ENCODE measurements at places on chromosomes 5 and 9.

DNA sequence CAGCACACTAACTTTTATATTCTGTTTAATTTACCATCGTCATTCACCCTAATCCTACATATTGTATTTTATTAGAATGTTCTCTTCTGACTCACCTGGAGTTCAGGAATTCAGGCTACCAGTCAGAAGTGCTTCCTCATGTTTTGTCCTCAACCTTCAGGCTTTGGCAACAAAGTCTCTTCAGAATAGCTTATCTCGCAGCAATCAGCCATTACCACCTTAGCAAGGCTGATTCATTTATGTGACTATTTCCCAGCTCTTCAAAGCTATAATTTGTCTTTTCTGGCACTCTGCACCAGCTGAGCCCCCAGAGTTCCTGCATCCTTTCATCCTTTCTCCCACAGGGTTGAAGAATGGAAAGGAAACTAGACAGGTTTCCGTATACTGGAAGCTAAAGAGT is 365.5 kb upstream of the CDH18 start:
- DNase-seq: peak; percentile 91

- DNase-seq: no peak
Observed at GRCh38 chr5:129857116-129857515, 47.1 kb upstream of the CHSY3 start.

DNA sequence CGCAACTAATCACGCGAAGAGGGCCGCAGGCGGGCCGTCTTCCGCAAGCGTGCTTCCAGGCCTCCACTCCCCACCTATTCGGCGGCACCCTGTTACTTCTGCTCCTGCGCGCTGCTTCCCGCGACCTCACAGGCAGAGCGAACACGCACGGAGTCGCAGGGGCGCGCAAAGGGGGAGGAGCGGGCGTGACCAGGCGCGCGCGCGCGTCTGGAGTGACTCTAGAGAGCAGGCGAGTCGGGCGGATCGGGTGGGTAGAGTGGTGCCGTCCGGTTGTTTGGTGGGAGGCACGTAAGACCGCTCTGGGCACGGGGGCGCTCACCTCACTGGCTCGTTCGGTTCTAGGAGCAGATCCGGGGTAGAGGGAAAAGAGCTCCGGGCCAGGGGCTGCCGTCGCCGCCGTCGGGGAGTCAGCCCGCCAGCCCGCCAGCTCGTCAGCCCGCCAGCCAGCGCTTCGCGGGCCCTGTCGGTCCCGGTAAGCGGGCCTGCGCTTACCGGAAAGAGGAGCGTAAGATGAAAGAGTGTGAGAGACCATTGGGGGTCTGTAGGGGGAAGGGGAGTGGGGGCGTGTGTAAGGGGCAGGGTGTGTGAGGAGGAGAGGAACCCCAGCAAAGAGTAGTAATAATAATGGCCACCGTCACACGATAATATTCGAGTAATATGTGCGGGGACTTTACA is at the start of gene CNOT8:
CNOT8 (plus strand) TSS at position 331 of the 675 bp plus-strand sequence. CDS start 4,652 bp downstream, outside the sequence.
- DNase-seq: peak; percentile 89

- no peak for DNase-seq
Observed at GRCh38 chr5:166433679-166434078, 1857.8 kb upstream of the WWC1 start.

- no peak for DNase-seq
Observed at GRCh38 chr9:125537442-125538091, 169.4 kb downstream of the MAPKAP1 start.

DNA sequence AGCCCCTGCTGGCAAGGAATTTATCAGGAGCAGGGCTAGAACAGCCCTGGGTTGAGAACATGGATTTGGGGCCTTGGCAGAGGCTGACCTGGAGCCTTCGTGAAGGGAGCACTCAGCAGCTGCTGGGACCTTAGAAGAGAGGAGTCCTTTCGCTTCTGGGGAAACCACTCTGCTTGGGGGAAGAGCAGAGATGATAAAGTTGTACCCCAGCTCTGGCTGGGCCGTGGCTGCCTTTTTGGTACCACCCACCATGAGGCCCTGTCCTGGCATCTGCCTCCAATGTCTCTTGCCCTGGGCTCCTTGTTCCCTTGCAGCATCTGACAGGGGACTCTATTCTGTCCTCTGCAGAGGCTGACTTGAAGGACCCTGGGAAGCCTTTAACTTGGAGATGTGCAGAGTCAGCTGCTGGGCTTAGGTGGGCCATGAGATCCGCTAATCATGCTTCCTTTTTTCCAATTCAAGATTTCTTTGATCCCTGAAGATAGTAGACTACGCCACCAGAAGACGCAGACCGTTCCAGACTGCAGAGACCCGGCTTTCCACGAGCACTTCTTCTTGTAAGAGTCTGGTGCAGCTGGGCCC is 20.2 kb downstream of the RGS3 start:
- no peak for DNase-seq

- DNase-seq: no peak
Observed at GRCh38 chr9:37428345-37428744, 5.8 kb downstream of the GRHPR start.

DNA sequence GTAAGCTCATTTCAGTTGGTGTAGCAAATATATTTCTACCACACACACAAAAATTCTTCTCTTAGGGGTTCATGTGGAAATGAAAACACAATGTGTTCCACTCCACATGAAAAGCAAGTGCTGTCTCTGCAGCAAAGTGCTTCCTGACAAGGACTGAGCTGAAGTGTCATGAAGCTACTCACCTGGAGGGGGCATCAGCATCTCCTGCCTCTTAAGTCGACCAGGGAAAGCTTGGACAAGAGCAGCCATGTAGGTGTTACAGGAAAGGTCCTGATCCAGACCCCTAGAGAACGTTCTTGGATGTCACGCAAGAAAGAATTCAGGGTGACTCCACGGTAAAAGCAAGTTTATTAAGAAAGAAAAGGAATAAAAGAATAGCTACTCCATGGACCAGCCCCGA is 62.8 kb downstream of the SV2C start:
- peak; percentile 22 for DNase-seq

DNA sequence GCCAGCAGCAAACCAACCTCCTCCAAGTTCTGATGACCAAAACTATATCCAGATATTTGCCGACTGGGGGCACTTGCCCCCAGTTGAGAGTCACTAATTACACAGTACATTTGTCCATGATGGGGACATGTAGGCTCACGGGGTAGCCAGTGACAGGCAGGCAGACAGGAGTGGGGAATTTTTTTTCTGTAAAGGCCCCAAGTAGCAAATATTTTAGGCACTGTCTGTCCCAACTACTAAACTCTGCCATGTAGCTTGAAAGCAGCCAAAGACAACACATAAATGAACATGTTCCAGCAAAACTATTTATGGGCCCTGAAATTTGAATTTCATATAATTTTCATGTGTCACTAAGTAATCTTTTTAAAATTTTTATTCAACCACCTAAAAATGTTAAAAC is 80.7 kb downstream of the GRIA1 start:
- DNase-seq: no peak

DNA sequence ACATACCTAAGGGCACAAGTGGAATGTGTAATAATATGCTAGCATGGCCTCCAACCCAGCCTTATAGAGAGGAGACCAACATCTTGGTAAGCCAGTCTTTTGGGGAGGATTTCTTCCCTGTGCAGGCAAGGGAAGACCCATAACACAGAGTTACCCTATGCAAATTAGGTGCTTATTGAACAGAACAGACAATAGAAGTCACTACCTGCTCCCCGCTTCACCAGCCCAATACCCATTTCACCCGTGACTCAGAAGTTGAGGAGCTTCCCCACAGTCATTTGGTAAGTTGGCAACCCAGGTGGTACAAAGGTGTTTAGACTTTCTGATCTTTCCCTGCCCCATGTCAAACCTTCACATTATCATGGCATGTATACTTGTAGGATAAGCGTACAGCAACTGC is 44.6 kb downstream of the AOPEP start:
- no peak for DNase-seq

DNA sequence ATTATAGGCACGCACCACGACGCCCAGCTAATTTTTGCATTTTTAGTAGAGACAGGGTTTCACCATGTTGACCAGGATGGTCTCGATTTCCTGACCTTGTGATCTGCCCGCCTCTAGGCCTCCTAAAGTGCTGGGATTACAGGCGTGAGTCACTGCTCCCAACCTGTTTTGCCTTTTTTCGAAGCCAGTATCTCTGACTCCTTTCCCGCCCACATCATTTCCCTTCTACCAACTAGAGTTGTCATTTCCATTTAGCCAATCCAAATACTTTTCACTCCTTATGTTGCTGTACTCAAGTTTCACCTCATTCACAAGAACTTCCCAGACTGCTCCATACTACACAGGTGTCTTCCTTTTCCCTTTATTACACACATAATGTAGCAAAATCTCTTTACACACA is 502.6 kb upstream of the CDH6 start:
- peak; percentile 1 for DNase-seq

DNA sequence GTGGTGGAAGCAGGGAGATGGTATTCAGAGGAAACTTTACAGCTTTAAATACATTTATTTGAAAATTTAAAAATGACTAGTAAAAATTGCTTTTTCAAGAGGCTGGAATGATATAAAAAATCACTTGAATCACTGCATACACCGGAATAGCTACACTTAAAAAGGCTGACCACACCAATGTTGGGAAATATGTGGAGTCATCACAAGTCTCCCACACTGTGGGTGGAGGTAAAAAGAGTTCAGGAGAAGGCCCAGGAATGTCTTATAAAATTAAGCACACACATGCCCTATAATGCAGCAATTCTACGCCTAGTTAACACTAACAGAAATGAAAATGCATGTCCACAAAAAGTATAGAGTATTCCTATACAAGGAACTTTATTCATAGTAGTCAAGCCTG is 198.1 kb downstream of the ROR2 start:
- DNase-seq: no peak

DNA sequence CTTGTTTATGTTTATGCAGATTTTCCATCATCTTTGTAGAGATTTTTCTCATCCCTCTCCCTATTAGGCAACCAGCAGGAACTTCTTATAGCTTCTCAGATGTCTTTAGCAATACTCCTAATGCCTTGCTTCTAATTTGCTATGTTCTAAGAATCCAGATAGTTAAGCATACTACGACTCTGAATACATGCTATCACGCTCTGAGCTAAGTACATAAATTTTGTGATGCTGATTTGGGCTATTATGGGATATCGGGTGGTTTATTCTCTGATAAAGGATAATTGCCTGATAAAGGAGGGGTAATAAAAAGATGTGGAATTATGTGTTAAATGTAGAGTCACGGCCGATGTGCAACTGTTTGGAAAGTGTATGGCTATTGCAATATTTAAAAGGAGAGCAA is 6.5 kb upstream of the FBXL7 start:
- no peak for DNase-seq

DNA sequence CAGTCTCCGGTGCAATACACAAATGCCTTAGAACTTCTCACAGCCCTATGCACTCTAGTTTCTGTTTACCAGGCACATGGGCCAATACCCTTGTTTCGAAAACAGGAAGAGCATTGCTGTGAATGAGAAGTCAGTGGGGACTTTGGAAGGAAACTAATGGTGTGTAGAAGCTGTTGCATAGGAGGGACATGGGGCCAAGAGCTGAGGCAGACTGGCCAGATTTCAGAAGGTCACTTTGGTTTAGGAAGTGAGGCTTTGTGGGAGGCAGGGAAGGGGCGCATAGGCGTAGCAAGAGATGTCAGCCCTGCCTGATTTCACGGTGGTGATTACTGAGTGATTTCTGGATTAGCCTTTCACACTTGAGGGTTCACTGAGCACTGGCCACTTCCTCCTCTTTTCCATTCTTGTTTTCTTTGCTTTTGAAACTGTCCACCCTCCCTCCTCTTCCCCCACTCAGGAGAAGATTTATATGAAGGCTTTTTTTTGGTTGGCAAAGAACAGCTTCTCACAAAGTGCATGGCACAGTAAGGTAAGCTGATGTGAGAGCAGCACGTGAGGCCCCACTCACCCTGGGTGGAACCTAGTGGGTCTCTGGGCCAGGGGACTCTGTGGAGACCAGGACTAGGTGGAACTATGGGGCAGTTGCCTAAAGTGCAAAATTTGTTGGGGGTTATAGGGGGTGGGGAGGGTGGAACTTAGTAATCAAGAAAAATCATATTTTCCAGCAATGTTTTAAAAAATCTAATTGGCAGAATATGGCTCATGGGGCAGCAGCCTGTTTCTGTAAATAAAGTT is 6.1 kb upstream of the TMEM252 start:
- no peak for DNase-seq

DNA sequence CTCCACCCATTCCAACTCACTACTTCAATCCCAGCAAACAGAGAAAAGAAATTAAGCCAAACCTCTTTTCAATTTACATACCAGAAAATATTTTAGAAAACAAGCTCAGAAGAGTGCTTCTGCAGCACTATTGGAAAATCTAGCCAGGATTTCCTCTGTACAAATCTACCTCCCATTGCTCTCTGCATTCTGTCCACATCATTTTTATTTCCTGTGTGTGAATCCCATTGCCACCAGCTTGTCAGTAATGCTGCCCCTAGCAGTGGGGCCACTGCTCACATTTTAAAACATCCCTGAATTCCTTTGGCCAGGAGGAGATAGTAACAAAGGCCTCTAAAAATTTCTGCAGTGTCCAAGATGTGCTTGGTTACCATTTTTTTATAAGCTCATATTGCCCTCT is 232.5 kb downstream of the ARRDC3 start:
- no peak for DNase-seq

DNA sequence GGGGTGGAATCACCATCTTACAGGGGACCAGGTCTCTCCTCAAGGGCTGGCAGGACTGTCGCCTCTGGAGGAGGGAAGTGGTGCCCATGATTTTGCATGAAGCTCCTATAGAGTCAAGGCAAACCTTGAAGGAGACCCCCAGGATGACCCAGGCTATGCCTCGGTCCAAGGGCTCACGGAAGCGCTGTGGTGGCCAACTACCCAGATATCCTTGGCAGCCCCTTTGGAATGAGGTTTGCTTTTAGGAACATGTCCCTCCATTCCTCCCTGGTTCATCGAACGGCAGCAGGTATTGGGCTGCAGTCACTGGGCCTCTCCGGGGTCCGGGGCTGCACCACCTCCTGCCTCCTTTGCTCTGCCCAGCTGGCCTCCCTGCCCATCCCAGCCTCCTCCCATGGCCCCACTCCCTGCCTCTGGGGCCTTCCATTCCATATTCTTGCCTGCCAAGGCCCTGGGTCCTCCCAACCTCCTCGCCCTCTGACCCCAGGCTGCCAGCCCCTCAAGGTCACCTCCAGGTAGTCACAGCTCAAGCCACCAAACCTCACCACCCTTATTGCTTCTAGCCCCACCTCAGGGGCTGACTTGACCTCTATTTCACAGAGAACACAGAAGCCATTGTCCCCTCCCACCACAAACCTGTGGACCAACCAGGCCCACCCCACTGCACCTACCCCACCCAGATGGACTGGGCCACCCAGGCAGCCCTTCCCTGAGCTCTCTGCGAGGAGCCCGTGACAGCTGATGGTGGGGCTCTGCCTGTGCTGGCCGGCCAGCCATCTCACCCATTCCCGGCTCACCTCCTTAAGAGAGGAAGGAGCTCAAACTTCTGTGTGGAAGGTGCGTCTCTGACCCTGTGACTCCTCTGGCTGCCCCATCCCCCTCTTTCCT is 3.6 kb upstream of the IL3 start:
- no peak for DNase-seq

DNA sequence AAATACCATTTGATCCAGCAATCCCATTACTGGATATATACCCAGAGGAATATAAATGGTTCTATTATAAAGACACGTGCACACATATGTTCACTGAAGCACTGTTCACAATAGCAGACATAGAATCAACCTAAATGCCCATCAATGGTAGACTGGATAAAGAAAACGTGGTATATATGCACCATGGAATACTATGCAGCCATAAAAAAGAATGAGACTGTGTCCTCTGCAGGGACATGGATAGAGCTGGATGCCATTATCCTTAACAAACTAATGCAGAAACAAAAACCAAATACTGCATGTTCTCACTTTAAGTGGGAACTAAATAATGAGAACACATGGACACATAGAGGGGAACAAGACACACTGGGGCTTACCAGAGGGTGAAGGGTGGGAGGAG is 39.4 kb downstream of the GKAP1 start:
- DNase-seq: no peak

- no peak for DNase-seq
Observed at GRCh38 chr5:9544056-9544455, 1.8 kb downstream of the SEMA5A start.
